ENCODE measurements at places on chromosomes 11 and 22.

GRCh38 chr11:30509364-30509763 lies 76.8 kb downstream of the MPPED2 start:
- no peaks in the 10 kb centered on the region for H3K4me1 ChIP-seq
- no peak overlapping the region for H3K27ac ChIP-seq
- no peak for DNase-seq
- H3K36me3 ChIP-seq = no peaks in the 10 kb centered on the region
- no peaks in the 10 kb centered on the region for H3K27me3 ChIP-seq
- H3K4me3 ChIP-seq = no peak overlapping the region

- peaks cover 3% of the 10 kb centered on the region for H3K4me1 ChIP-seq
- no peaks in the 10 kb centered on the region for H3K27me3 ChIP-seq
- H3K27ac ChIP-seq = no peak overlapping the region
- H3K4me3 ChIP-seq = no peak overlapping the region
- no peaks in the 10 kb centered on the region for H3K36me3 ChIP-seq
- DNase-seq = no peak
These were observed 32.4 kb downstream of the CREB3L1 start for GRCh38 chr11:46309814-46310259.

DNA sequence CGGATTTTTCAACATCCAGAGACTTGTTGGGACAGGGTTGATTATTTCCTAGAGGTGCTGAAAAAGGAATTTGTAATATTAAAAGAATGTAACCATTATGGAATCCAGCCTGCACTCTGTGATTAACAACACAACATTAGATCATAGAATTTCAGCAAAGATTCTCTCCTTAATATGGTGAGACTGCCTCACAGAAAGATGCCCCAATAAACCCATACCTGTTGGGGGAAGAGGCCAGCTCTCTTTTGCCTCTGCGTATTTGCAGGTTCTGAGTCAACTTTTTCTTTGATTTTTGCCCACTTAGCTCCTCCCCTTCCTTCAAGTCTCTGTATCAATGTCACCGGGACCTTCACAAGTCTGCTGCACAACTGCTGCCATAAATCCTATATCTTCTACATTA lies 12.4 kb upstream of the MTMR3 start:
- H3K36me3 ChIP-seq = no peaks in the 10 kb centered on the region
- no peak overlapping the region for H3K27ac ChIP-seq
- H3K4me3 ChIP-seq = no peak overlapping the region
- no peaks in the 10 kb centered on the region for H3K27me3 ChIP-seq
- DNase-seq = no peak
- peaks cover 22% of the 10 kb centered on the region for H3K4me1 ChIP-seq

DNA sequence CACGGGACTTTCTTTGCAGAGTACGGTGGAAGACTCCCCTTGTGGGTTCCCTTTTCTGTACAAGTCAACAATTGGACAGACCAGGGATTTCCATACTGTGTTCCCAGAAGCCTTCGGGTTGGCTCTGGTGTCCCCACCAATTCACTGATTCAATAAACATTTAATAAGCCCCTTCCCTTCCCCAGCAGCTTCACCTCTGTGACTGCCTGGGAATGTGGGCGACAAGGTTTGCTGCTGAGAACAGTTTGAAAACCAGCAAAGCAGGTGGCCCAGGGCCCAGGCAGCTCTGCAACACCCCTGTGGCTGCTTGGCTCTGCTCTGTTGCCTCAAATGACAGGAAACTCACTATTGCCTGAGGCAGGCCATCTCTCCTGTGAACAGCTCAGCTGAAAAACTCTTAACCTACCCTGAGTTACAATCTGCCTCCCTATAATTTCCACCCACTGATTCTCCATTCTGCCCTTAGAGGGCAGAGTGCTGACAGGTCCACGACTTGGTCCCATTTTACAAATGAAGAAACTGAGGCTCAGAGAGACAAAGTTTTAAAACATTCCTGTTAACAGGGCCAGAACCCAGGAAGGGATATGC lies 10.4 kb downstream of the ADORA2A start:
- DNase-seq = no peak
- peaks cover 16% of the 10 kb centered on the region for H3K4me1 ChIP-seq
- H3K27ac ChIP-seq = no peak overlapping the region
- no peaks in the 10 kb centered on the region for H3K36me3 ChIP-seq
- H3K4me3 ChIP-seq = no peak overlapping the region
- no peaks in the 10 kb centered on the region for H3K27me3 ChIP-seq

GRCh38 chr11:64216879-64217278 lies 9.1 kb downstream of the TRPT1 start:
- no peak overlapping the region for H3K4me3 ChIP-seq
- H3K4me1 ChIP-seq = no peaks in the 10 kb centered on the region
- no peaks in the 10 kb centered on the region for H3K27me3 ChIP-seq
- H3K27ac ChIP-seq = no peak overlapping the region

DNA sequence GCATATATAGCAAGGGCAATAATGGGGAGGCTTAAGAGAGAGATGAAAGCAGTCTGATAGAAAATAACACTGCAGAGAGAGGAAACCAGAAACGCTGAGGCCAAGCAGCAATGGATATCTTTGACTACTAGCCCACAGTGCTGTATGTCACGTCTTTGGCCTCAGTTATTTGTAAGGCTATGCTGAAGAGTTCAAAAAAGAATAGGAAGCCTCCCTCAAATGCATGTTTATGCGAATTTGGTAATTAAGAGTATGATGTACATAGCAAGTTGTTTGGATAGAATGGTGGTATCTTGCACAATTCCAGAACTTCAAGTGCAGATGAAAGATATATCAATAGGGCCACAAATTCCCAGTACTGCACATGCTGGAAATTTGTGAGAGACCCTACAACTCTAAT lies 89.2 kb downstream of the MPPED2 start:
- no peak for DNase-seq
- no peak overlapping the region for H3K4me3 ChIP-seq
- H3K36me3 ChIP-seq = no peaks in the 10 kb centered on the region
- no peaks in the 10 kb centered on the region for H3K27me3 ChIP-seq
- peaks cover 4% of the 10 kb centered on the region for H3K4me1 ChIP-seq
- H3K27ac ChIP-seq = no peak overlapping the region

DNA sequence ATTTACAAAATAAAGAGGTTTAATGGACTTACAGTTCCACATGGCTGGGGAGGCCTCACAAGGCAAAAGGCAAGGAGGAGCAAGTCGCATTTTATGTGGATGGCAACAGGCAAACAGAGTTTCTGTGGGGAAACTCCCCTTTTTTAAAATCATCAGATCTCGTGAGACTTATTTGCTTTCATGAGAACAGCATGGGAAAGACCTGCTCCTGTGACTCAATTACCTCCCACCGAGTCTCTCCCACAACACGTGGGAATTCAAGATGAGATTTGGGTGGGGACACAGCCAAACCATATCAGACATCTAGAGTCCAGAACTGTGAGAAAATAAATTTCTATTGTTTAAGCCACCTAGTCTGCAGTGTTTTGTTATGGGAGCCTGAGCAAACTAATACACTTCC lies 80.8 kb downstream of the ME3 start:
- DNase-seq = no peak
- H3K4me1 ChIP-seq = no peaks in the 10 kb centered on the region
- no peaks in the 10 kb centered on the region for H3K36me3 ChIP-seq
- no peaks in the 10 kb centered on the region for H3K27me3 ChIP-seq
- H3K27ac ChIP-seq = peak overlapping the region; percentile 43
- H3K4me3 ChIP-seq = no peak overlapping the region

GRCh38 chr11:31240340-31240904 lies 129.1 kb downstream of the DCDC1 start:
- H3K27ac ChIP-seq = no peak overlapping the region
- no peaks in the 10 kb centered on the region for H3K4me1 ChIP-seq
- H3K27me3 ChIP-seq = no peaks in the 10 kb centered on the region
- no peak overlapping the region for H3K4me3 ChIP-seq
- H3K36me3 ChIP-seq = no peaks in the 10 kb centered on the region

DNA sequence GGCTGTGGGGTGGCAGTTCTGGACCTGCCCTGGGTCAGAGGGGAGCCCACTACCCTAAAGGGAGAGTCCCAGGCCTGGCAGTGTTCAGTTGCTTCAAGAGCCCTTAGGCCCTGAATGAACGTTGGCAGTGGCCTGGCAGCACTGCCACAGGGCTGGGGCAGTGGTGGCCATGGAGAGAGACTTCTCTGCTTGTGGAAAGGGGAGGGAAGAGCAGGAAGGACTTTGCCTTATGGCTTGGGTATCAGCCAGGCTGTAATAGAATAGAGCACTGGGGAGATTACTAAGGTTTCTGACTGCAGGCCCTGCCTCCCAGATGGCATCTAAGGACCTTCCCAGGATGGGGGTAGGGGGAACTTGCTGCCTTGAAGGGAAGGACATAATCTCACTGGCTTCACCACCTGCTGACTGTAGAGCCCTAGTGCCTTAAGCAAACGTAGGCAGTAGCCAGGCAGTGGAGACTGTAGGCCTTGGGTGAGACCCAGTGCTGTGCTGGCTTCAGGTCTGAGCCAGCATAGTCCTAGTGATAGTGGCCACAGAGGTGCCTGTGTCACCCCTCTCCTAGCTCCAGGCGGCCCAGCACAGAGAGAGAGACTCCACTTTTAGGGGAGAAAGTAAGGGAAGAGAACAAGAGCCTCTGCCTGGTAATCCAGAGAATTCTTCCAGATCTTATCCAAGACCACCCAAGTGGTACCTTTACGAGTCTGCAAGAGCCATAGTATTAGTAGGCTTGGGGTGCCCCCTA lies 27.6 kb downstream of the PLA2G6 start:
- H3K27me3 ChIP-seq = no peaks in the 10 kb centered on the region
- H3K36me3 ChIP-seq = no peaks in the 10 kb centered on the region
- no peak overlapping the region for H3K27ac ChIP-seq
- DNase-seq = peak; percentile 40
- no peak overlapping the region for H3K4me3 ChIP-seq

- no peaks in the 10 kb centered on the region for H3K4me1 ChIP-seq
- H3K27ac ChIP-seq = no peak overlapping the region
- H3K36me3 ChIP-seq = no peaks in the 10 kb centered on the region
- no peaks in the 10 kb centered on the region for H3K27me3 ChIP-seq
These were observed 17.4 kb upstream of the TMPRSS6 start for GRCh38 chr22:37126882-37127281.

DNA sequence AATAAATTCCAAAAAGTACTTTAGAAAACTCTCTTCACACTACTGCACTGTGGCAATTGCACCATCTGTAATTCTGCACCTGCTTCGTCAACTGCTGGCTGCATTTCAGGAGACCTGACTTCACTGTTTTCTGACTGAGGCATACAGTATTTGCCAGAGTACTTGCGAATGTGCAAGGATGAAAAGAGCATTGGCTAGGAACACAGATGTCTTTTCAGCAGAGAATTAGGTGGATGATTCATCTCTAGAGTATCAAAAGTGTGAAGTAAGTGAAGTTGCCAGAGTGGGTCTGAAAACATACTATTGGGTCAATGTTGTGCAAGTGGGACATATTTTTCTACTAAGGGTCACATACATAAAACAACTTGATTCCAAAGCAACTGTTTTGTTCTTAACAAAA lies 427.5 kb upstream of the CCDC90B start:
- H3K4me3 ChIP-seq = no peak overlapping the region
- H3K4me1 ChIP-seq = no peaks in the 10 kb centered on the region
- DNase-seq = no peak
- H3K36me3 ChIP-seq = no peaks in the 10 kb centered on the region
- no peaks in the 10 kb centered on the region for H3K27me3 ChIP-seq

GRCh38 chr22:25663654-25664053 lies 78.3 kb upstream of the MYO18B start:
- no peaks in the 10 kb centered on the region for H3K36me3 ChIP-seq
- peaks cover 43% of the 10 kb centered on the region for H3K4me1 ChIP-seq
- no peak for DNase-seq
- no peaks in the 10 kb centered on the region for H3K27me3 ChIP-seq
- no peak overlapping the region for H3K27ac ChIP-seq

GRCh38 chr11:131864228-131864627 lies 493.8 kb downstream of the NTM start:
- H3K4me1 ChIP-seq = no peaks in the 10 kb centered on the region
- H3K27me3 ChIP-seq = no peaks in the 10 kb centered on the region
- no peaks in the 10 kb centered on the region for H3K36me3 ChIP-seq
- no peak overlapping the region for H3K4me3 ChIP-seq
- no peak for DNase-seq

DNA sequence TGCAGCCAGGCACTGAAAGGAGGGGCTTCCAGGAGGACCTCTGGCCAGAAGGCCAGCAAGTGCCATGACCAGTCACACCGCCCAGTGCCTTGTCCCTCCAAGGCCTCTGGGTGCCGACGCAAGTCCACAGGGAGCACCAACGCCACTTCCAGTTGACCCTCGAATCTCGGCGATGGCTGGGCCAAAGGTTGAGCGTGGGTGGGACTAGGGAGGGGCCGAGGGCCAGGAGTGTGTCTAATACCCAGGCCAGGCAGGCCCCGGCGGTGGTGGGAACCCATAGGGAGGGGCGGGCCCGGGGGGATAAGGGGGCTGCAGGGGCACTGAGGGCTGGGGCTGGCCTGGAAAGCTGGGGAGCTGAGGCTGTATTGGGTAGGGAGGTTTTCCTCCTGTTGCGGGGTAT lies 29.3 kb downstream of the CD5 start:
- no peak for DNase-seq
- no peaks in the 10 kb centered on the region for H3K27me3 ChIP-seq
- no peak overlapping the region for H3K27ac ChIP-seq
- no peak overlapping the region for H3K4me3 ChIP-seq
- H3K36me3 ChIP-seq = peaks cover 43% of the 10 kb centered on the region
- peaks cover 12% of the 10 kb centered on the region for H3K4me1 ChIP-seq

- no peaks in the 10 kb centered on the region for H3K4me1 ChIP-seq
- peaks cover 8% of the 10 kb centered on the region for H3K27me3 ChIP-seq
- H3K36me3 ChIP-seq = no peaks in the 10 kb centered on the region
- H3K4me3 ChIP-seq = no peak overlapping the region
These were observed 60.9 kb upstream of the NECTIN1 start for GRCh38 chr11:119789766-119790407.

GRCh38 chr22:21632237-21632895 lies at the start of gene CCDC116:
TSS of gene CCDC116 (plus strand) at chr22:21632760. CDS start at chr22:21633182, 422 bp downstream.
- no peak for DNase-seq
- no peaks in the 10 kb centered on the region for H3K27me3 ChIP-seq
- no peak within 1 kb of the TSS for H3K27ac ChIP-seq
- H3K4me3 ChIP-seq = no peak within 1 kb of the TSS

DNA sequence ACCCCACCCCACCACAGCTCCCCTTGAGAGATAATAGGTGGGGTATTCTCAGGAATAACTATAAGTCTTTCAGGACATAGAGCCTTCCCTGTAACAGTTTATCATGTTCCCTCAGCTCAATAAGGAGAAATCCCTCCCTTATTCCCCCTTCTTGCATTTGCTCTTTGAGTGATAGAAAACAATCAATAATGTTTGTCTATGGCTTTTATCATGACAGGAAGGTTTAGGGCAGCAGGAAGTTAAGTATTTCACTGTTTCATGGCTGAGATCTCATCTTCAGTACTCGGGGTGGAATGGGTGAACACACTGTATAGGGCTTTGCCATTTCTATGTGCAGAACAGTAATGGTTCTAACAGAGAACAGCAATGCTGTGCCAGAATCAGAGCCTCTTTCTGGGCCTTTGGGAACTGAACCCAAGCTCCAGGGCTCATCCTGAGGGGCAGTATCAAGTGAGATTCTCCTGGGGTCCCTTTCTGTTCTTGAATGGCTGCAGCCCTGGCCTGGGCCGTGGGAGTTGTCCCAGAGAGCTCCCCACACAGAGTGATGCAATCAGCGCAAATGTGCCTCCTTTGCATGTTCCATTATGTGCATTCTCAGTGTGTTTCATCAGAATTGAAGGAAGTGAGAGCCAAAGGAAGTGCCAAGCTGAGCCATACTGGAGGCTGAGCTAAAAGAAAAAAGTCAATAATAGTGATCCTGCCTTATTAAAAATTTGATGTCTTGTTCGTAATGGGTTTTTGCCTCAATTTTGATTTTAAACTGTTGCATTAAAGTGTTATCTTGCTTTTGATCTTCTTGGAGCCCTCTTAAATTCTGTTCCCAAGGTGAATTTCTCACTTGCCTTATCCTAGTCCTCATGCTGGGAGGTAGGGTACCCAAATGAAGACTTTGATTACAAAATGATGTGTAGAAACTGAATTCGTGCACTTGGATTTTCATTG lies 2.9 kb upstream of the CYP2R1 start:
- H3K4me3 ChIP-seq = no peak overlapping the region
- H3K27me3 ChIP-seq = no peaks in the 10 kb centered on the region
- H3K4me1 ChIP-seq = peaks cover 11% of the 10 kb centered on the region
- DNase-seq = peak; percentile 77
- H3K27ac ChIP-seq = no peak overlapping the region
